Inflammatory macrophage treated with lipopolysaccharide for 1 hour (primary cell): ENCODE measurements at places on chromosomes 11 and 22.

GRCh38 chr11:44539971-44540370 lies 25.5 kb upstream of the CD82 start:
- no peak for DNase-seq

DNA sequence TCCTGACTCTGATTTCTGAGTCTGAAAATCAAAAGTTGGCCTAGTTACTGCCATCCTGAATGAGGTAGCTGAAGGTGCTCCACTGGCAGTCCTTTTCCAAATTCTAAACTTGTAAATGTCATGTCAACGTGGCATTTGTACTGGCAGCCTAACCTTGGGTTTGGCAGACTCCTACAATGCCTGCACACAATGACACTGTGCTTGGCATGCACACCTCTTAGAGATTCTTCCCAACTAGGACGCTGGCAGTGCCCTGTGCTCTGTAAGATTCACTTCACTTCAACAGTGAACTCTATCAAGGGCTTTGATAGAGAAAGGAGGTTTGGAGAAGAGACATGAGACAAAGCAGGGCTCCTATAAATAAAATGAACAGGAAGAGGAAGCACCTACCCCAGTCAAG lies 21.9 kb upstream of the PPP2R1B start:
- DNase-seq = no peak

DNA sequence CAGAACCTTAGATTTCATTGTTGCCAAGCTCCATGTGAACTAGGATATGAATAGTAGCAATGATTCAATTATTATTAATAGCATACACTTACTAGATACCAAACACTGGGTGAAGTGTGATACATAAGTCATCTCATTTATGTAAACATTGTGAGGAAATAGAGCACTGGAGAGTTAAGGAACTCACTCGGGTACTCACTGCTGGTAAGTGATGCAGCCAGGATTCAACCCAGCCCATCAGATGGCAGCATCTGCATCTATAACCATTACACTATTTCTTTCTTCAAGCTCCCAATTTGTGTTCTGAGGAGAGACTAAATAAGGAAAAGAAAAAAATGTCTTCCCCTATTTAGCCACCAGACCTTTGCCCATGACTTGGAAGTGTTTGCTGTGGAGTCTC lies 10.2 kb upstream of the ALG8 start:
- peak; percentile 5 for DNase-seq

- DNase-seq = peak; percentile 51
Measured at GRCh38 chr11:33358150-33358831, 101.1 kb downstream of the HIPK3 start.

- no peak for DNase-seq
Measured at GRCh38 chr11:62399172-62399877, 19.5 kb upstream of the SCGB1A1 start.

DNA sequence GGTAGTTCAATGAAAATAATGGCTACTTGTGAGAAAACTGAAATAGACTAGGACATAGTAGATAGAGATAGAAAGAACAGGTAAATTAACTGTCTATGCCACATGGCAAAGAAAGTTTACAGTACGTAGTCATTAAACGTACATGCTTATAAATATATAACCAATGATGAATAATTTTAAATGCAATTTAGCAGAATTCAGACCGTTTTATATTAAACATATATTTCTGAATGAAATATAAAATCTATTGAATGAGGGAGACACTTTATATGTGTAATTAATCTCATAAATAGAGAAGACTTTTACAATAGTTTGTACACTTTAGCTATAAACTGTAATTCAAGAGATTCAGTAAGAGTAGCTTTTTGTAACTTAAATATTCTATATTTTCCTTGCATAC lies 124.4 kb upstream of the VPREB1 start:
- no peak for DNase-seq

DNA sequence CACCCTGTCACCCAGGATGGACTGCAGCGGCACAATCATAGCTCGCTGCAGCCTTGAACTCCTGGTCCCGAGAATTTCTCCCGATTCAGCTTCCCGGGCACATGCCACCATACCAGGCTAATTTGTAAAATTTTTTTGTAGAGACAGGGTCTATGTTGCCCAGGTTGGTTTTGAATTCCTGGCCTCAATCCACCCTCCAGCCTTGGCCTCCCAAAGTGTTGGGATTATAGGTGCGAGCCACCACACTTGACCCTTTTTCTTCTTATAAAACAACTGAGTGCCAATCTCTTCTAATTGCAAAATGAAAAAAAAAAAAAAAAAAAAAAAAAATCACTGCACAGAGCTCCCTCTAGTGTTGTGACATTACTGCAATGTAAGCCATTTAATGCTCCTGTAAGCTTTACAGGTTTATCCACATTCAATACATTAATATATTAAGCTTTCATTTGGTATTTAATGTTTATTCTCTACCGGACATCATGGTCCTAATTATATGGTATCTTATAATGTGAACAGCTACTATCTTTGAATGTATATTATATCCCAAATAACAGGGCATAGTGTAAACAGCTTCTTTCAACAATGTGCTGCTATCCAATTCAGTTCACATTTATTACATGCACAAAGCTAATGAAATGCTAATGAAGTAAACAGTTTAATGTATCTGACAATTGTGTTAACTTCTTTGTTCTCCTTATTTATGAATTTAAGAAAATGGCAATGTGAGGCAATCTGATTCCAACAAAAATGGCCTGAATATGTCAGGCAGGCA lies 44.6 kb downstream of the COPB1 start:
- peak; percentile 51 for DNase-seq

DNA sequence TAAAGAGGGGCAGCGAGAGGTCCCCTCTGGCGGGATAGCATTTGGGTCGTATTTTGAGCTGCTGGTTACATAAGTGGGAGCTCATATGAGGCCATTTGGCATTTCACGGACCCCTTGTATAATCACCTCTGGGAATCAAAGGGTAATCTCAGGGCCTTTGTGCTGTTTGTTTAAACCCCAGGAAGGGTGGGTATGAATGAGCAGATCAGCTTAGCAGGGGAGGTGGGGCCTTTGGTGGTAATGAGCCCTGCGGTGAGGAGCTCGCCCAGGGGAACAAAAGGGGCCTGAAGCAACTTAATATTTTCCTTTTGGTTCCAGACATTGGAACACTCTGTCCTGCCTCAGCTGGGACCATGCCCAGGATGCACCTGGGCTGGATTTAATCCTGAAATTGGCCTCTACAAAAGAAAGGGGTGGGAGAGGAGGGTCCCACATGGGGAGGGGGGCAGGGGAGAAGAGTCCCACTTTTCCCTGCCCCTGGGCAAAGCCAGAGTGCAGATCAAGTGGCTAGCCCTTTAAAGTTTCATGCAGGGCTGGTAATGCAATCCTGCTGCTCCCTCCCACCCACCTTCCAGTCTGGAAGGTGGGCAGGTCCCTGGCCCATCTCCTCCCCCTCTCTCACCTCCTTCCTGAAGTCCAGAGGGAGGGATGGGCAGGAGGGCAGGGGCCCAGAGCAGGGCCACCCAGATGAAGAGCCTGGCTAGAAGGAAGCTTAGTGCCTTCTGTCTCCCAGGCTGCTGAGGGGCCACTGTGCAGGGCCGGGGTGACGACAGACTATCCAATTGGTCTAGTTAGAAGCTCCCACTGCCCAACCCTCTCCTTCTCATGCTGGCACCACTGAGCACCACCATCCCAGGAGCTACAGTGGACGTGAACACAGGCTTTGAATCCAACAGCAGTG lies 10.5 kb downstream of the TSKU start:
- DNase-seq = no peak

GRCh38 chr11:19718051-19718450 lies 5.4 kb downstream of the NAV2 start:
- DNase-seq = no peak

DNA sequence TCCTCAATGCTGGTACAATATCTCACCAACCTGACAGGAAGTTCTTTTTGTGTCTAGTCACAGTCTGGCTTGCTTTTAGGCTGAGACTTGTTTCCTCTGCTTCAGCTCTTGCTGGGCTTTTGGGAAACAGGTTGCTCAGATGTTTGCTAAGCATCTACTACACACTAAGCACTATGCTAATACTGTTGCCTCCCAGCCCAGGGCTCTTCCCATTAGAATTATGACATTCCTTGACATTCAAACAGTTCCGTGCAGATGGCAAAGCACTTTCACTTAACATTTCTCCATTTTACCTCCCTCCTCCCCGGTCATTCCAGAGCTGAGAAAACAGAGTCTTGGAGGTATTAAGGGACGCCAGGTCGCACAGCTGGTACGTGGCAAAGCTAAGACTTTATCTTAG lies 200.7 kb upstream of the TBCEL start:
- no peak for DNase-seq

GRCh38 chr11:69840371-69841169 lies 21.4 kb upstream of the FGF3 start:
- DNase-seq = no peak
